ENCODE measurements at places on chromosomes 5 and 9.

DNA sequence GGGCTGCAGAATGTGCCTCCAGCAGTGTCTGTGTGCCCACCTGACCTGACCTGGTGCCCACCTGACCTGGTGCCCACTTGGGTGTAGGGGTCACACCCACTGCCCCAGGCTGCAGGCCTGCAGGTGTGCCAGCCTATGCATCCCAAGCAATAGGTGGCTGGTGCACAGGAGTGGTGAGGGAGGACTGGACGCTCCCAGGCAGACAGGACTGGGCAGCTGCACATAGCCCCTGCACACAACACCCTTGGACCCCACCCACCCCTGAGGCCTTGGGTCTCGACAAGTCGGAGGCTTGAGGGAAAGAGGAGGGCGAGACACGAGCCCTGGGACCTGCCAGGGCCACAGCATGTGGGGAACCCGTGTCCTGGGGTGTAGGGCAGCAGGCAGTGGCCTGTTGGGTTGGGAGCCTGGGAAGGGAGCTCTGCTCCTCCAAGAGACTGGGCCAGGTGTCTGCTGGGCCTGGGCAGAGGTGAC lies 10.8 kb upstream of the NRARP start:
- no peak for DNase-seq

DNA sequence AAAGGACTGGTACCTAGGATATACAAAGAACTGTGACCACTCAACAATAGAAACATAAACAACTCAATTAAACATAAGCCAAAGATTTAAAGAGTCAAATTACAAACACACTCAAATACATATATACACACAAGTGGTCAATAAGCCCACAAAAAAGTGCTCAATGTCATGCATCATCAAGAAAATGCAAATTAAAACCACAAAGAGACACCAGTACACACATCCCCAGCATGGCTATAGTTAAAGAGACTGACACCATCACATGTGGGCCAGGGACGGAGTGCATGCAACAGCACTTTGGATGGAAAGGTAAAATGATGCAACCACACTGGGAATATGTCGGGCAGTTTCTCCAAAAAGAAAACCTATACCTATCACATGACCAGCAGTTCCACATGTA lies 89.7 kb downstream of the CAAP1 start:
- DNase-seq: no peak

DNA sequence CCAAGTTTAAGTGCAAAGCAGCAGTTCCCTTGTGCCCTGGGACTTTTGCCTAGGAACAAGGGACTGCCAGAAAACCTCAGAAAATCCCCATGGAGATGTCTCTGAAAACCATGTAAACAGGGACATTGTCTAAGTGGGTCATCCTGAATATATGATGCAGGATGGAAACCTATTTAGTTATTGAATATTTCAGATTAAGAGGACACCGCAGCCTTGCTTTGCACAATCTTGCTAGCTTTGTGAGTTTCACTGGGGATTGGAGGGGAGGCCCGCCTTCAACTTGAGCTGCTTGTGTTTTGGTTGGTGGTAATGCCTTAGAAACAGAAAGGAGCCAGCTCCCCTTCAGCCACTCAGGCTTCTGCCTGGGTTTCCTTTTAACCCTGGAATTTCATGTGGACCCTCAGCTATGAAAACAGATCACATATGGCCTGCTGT lies 112.8 kb downstream of the C9orf152 start:
- DNase-seq: no peak

- no peak for DNase-seq
These were observed 7.9 kb downstream of the OR13J1 start for GRCh38 chr9:35862328-35862727.

DNA sequence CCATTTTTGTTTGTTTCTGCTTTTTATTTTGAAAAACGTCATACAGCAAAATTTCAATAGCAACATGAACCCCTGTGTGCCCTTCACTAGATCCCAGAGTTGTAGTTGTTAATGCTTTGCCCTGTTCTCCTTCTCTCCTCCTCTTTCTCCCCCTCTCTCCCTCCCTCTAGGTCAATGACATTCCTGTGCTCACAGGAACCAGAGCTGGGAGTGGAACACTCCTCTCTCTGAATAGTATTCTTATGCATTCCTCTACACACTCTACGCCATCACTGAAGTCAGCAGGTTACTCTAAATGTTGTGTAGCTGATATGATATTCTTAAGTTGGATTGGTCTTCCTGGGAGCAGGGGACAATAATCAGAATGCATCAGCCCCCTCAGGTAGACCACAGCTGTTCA lies 243.4 kb downstream of the SYK start:
- DNase-seq: no peak
